NCI-H187 treated with DMSO at 0.1 percent for 48 hours (cell line): ENCODE measurements at places on chromosomes 16 and 17.

- no peak for DNase-seq
These were observed 4.3 kb downstream of the MPO start for GRCh38 chr17:58276423-58276822.

- DNase-seq = no peak
These were observed 185.2 kb downstream of the C16orf95 start for GRCh38 chr16:87131996-87132345.

DNA sequence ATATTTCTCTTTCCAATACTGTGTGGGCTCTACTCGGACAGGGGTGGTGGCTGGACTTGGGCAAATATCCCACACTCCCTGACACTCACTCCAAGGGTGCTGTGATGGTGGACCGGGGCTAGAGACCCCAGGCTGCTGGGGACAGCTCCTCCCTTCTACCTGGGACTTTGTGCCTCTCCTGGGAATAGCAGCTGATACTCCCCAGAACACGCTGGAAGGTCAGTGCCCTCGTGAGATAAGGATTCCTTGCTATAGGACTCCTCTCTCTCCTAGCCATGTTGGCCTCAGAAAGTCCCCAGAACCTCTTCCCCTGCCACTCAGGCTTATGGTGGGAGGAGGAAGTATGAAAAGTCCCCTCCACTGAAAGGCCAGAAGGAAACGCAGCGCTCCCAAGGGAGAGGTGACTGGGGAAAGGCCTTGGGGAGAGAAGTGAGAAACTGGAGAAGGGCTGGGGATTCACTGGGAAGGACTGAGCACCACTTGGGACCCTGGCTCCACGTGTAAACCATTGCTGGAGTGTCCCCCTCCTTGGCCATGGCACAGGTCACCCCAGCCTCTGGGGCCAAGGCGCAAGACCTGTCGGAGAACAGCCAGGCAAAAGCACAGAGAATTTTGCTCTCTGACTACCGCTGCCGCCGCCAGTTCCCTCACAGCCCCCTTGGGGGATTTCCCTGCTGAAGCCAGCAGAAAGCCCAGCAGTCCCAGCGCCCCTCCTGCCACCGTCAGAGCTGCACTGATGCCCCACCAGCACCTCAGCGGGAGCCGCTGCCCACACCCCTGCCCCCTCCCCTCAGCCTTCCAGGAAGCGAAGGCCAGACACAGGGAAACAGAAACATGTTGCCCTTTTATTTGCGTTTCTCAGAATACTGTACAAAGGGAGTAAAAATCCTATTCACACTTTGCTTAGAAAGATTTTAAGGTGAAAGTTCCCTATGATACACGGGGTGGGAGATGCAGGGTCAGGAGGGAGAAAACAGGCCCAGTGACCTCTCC, 2.1 kb upstream of the GSDMB start:
- DNase-seq = no peak

DNA sequence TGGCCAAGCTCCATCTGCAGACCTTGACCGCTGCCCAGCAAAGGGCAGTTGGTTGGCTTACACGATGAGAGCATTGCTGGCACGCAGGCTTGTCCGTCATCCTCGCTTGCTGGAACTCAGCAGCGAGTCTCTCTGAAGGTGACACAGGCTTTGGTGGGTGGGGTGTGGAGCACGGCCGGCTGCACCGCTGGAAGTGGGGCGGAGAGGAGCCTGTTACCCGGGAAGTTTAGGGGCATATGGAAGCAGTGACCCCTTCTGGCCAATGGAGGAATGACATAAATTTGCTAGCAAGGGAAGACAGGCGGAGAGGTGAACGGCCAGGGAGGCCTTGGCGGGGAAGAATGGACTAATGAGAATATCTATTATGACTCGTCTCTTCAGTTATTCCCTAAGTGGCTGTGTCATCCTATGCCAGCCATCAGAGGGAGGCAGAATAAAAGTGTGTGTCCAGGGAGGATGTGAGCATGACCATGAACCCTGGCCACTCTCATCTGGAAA, 65.9 kb upstream of the SDK2 start:
- DNase-seq = peak; percentile 25

DNA sequence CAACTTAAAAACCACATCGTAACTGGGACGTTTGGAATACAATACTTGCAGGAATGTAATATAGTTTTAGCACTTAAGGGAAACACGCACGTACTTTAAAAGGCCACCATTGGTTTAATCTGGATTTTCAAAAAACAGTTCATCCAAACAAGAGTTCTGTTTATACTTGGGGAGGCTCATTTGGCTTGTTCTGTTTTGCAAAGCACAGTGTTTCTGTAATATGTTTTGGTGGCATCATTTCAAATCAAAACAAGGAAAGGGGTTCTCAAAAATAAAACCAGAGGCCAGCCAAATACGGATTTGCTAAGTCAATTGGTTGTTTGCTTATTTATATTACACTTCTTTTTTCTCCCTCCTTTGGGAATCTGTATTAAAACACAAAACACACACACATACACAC, 656.1 kb upstream of the SOX9 start:
- DNase-seq = no peak

DNA sequence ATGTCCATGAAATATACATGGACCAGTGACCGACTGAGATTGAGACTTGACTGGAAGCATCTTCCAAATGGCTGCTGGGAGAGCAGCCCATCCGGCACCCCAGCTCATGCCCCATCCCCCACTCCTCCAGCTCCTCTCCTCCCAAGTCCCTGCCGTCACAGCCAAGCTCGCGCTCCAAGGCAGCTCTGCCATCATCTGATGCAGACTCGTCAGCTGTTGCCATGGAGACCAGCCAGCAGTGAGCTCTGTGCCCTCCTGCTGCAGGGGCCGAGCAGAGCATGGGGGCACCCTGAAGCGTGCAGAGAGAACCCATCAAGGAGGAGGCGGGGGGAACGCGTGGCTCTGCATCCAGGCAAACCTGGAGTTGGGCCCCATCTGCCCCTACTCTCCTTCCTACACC, 74.5 kb upstream of the TNRC6C start:
- DNase-seq = no peak

GRCh38 chr17:21843951-21844590, 151.7 kb downstream of the KCNJ18 start:
- DNase-seq = no peak

DNA sequence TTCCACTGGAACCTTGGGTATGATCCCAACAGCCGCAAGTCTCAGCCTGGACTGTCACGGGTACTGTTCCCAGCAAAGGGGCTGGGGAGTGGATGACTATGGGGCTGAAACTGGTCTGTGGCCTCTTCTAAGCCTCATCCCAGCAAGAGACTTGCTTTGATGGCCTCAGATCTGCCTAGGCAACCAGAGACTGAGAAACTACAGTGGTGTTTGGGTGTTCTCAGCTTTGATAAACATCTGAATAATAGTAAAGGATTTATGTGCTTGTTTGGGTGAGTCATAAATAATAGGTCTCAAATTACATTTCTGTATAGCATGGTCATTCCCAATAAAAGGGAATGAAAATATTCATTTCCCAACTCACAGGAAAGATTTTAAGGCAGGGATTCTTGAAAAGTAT, 30.2 kb upstream of the ULK2 start:
- DNase-seq = no peak

DNA sequence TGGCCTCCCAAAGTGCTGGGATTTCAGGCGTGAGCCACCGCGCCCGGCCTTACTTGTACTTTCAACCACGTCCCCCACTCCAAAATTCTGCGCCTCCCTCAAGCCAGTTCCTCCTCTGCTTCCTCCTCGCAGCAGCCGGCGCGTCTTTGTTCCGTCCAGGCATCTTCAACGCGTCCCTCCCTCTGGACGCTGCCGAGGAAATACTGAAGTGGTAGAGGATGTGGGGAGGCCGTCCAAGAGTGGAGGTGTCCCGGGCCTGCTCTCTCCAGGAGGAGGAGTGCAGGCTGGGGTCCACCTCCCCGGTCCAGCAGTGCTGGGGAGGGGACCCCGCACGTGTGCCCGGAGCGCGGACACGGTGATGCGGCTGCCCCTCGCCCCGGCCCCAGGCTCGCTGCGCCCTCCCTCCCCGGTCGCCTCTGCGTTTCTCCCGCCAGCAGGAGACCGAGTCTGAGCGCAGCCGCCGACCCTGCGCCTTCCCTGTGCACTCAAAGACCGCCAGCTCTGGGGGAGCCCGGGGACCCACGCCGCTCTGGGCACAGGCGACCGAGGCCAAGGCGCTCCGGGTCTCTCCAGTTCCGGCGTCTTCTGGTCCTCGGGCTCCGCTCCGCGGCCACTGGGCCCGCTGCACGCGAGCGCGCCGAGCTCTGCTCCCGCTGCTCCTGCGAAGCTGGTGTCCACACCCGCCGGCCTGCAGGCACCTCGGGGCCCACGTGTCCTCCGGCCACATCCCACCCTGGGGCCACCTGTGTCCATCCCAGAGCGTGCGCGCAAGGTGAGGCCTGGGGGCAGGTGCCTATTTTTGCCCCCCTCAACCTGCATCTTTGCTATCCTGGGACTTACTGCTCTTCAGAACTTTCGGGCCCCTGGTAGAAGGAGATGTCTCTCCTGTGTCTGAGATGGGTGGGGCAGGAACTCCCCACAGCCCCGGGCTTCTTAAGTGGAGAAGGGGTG, 31.7 kb downstream of the OSBPL7 start:
- peak; percentile 11 for DNase-seq

DNA sequence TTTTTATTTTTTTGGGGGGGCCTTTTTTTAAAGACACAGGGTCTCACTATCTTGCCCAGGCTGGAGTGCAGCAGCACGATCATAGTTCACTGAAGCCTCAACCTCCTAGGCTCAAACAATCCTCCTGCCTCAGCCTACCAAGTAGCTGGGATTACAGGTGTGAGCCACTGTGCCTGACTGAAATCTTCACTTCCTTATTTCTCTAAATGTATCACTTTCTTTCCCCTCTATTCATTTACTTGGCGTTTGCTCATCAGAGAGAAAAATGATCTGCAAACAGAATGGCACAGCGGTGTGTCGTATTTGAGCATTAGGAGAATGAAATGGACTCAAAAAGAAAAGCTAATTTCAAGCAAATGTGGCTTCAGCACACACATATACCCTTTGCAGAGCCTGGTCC, 44.3 kb upstream of the CDH5 start:
- no peak for DNase-seq

DNA sequence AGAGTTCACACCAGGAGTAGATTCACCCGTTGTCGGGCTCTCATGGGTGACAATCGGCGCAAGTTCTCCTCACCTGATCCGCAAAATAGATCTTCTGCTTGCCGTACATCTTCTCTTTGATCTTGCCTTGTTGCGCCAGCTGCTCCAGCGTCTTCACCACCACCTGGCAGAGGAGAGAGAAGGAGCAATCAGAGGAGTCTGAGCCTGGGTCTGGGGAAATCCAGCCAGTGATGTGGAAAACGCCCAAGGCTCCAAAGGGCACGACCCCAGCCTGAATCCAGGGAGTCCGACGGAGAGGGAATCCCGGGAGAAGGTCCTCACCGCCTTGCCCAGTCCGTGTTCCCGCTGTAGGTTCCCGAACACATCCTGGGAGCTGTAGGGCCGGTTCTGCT, 393 bp downstream of the PSMC3IP start:
- DNase-seq = no peak

DNA sequence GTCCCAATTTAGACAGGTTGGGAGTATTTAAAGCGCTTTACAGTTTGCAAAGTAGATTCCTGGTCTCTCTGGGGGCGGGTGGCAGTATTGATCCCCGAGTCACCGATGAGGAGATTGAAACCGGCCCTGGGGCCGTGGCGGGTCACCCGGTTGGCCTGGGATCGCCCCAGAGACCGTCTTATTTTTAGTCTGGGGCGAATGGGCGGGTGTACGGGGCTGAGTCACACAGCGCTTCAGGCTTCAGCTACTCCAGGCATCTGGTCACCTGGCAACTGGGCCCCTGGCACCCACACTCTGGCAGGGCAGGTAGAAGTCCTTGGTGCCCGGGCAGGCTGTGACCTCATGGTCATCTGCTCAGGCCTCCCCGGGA, 669 bp downstream of the MIEF2 start:
- DNase-seq = no peak

- DNase-seq = no peak
These were observed 30.0 kb downstream of the FOXL1 start for GRCh38 chr16:86608301-86608747.

GRCh38 chr16:48556913-48557351, 53.0 kb downstream of the N4BP1 start:
- no peak for DNase-seq

DNA sequence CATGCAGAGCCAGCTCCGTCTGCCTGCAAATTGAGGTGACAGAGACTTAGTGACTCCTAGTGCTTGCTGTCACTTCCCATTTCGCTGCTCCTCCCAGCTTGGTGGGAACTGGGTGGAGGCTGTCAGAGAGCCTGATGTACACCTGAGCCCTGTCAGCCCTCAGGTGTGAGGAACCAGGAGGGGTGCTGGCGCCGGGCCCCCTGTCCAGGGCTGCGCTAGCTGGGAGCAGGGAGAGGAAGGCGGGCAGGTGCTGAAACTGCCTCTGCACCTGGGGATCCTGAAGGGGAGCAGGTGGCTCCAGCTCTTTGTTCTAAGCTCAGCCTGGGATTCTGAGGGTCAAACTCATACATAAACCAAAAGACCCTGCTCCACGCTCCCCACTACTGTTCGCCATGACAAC, 10.8 kb upstream of the WSCD1 start:
- DNase-seq = no peak

DNA sequence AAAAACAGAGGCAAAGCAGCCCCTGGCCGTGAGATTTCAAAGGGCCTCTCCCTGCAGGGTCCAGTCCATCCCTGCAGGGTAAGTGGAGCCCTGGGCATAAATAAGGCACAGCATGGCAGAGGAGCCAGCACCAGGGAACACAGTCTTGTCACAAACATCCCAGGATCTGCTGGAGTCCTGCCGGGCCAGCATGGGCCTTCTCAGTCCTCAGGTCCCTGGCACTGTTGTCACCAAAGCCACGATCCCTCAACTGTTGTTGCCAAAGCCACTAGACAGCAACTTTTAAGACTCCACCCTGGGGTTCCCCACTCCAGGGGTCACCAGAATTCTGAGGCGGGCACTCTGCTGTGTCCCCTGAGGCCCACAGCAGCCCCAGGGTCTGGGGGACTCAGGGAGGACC, 47.8 kb upstream of the BAHCC1 start:
- no peak for DNase-seq
